ENCODE measurements at places on chromosomes 4 and X.

DNA sequence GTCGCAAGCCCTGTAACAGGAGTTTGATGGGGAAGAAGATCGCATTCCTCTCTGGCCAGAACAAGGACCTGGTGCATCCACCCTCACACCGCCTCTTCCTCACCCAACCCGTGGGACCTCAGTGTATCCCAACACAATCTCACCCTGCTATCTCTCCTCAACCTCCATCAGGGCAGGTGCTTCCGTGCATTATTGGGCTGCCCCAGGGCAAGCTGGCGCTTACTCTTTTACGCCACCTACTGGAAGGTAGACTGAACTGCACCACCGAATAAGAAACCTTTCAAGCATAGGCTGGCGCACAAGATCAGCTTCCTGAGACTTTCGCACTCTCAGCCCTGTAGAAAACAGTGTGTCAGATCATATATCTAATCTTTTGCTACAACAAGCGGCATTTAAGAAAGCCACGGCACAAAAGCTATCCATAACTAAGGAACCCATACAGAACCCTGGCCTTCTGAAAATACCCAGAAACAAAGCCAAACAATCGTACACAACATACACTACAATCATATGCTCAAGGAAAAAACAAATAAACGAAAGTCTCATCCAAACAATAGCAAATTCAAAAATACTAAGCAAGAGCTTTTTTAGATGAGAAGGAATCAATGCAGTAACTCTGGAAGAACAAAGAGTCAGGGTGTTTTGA is 209.3 kb downstream of the UGT8 start:
- peak; percentile 37 for DNase-seq

GRCh38 chr4:164508771-164509170 is 245.2 kb upstream of the SMIM31 start:
- DNase-seq, result no peak

GRCh38 chr4:88002786-88003185 is 4.6 kb upstream of the PKD2 start:
- DNase-seq, result no peak

DNA sequence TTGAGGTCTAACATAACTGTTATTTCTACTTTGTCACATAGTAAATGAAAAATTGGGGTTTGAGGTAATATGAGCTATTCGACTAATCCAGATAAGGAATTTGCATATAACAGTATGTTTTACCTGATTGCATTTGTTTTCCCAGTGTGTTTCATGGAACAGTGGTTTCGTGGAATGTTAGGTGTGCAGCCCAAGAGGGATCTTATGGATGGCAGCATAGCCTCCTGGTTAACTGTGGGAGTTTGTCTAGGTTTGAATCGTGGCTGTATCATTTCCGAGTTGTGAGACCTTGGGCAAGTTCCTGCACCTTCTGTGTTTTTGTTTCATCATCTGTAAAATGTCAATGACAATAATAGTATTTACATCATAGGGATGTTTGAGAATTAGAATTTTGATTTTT is 7.9 kb downstream of the BMPR1B start:
- no peak for DNase-seq

Measured in stimulated activated CD8-positive, alpha-beta memory T cell treated with anti-CD3 and anti-CD28 coated beads, Interleukin-4, amount 100 ng/mL, for 48 hours (primary cell).